ENCODE measurements at places on chromosomes 4 and X.

DNA sequence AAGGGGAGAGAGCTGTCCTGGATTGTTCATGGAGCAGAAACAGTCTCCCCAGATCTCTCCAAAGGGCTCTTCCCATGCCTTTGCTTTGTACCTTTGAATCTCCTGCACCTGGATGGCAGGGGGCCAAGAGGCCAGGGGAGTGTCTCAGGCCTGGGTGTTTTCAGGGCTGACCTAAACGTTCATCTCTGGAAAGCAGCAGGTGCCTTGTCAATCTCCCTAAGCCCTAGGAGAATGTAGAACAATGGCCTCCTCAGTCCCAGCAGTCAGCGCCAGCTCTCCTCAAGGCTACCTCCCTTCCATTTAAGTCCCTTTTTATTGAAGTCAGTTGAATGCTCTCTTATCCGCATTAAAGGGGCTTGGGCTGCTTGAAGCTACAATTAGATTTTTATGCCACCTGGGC lies 31.2 kb upstream of the NSUN7 start:
- no peak for DNase-seq

- no peak for DNase-seq
Observed at GRCh38 chr4:99402765-99403164, 32.4 kb downstream of the ADH7 start.

DNA sequence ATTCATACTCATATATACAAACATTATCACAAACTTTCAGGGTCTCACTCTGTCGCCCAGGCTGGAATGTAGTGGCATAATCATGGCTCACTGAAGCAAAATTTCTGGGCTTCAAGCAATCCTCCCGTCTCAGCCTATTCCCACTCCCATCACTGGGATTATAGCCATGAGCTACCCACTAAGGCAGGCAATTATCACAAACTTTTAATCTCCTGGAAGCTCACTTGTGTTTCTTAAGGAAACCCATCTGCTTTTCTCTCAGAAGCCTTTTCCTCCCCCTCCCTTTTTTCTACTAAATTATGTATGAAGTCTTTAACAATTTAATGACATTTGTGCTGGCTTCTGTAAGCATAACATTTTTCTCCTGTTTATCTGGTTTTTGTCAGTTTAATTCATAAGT lies 170.5 kb downstream of the AREG start:
- no peak for DNase-seq

DNA sequence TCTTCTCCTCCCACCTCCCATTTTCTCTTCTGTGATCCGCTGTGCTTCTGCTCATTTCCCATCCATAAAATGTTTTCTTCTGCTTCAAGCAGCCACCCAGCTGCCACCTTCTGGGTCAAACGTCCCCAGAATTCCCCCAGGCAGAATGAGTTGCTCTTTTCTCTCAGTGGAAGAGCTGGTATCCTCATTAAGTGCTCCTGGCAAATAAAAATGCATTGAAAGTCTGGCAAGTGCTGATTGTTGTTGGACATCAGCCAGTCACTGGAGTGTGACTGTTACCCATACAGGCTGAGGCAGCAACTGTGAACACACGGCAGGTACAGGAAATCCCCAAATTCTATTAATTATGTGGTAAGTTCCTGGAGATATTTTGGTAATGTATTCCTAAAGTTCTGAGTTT lies 52.6 kb downstream of the LIMCH1 start:
- no peak for DNase-seq

- DNase-seq = no peak
Observed at GRCh38 chr4:85823295-85823694, 348.3 kb downstream of the ARHGAP24 start.

DNA sequence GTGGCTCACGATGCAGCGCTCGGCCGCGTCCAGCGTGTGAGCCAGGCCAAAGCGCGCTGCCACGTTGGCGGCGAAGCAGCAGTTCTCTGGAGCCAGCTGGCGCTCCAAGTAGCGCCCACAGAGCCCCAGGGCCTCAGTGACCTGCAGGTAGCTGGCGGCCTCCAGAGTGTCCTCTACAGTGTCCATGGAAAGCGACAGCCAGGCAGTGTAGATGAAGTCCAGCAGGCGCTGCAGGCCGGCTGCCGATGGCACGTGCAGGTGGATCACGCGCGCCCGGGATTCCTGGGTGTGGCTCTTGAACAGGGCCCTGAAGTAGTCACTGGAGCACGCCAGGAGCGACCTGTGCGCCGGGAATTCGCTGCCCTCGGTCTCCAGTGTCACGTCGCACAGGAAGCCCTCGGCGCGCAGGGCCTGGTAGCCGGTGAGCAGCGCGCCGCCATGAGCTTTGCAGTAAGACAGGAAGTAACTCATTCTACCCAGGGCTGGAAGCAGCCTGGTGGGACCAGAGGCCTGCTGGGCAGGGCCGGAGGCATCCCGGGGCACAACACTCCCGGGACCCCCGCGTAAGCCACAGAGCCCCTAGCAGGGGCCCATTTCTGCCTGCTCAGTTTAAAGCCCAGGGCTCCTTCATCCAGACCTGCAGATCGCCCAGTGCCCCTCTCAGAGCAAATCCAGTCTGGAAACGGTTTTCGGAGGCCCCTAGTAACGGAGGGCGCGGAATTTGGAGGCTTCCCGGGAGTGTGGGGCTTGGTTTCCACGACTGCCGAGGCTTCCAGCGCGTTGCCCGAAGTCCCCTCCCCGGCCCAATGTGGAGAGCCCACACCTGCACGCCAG lies 595 bp downstream of the KLHL34 start:
- no peak for DNase-seq

DNA sequence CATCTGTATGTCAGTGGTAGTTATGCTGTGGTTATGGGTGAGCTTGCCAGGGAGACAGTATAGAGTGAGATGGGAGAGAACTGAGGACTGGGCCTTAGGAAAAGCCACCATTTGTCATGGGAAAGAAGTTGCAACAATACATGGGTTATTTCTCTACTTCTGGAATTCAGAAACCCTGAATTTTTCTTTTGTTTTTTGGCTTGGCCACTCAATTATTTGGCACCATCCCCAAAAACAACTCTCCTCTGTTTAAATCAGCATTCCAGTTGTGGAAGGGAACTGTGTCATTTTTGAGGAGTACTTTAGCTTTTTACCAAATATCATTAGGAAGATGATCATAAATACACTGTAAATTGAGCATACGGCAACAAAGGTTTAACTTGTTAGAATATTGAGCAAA lies 41.1 kb upstream of the ACSL4 start:
- no peak for DNase-seq

- no peak for DNase-seq
Observed at GRCh38 chr4:183875251-183875825, 29.8 kb upstream of the STOX2 start.

DNA sequence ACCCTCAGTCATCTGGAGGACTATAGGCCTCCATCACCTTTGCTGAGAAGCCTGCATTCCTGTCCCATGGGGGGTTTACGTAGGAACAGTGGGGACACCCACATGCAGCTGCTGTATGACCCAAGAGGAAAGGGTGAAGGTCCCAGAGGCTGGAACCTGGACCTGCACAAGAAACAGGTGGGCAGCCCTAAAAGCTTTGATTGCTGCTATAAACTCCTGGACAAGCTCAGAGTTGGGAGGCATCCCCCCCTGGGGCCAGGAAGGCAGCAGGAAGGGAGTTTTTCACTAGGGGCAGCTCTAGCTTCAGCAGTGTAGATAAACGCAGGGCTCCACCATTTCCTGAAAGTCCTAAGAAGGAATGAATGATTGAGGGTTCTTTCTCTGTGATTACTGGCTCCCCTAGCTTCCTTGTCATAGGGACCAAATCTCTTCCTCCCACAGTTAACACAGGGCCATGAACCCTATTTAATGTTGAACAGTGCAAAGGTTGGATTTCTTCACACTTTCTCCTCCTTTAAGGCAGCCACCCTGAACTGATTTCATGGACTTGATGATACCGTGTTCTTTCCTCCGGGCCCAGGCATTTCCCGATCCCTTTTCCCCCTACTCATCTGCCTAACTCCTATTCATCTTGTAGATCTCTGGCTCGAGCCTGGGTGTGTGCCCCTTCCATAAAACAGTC lies 84.2 kb downstream of the CHRNA9 start:
- DNase-seq = no peak

GRCh38 chrX:40383969-40384368 lies 196.8 kb upstream of the ATP6AP2 start:
- DNase-seq = no peak

DNA sequence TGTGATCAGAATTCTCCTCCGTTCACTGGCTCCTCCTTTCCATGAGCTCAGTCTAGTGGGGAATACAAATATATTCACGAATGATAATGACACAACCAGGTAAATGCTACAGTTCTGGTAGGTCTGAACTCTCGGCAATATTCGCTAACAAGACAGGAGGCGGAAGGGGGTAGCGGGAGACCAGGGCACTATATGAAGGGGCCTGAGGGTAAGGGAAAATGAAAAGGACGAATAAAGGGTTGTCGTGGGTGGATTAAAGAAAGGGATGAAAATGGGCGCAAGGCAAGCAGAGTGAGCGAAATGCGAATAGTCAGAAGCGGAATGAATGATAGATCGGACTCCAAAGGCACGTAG lies 743 bp downstream of the NKAP start:
- DNase-seq = no peak

GRCh38 chr4:107552306-107552705 lies 167.7 kb downstream of the PAPSS1 start:
- no peak for DNase-seq

- no peak for DNase-seq
Observed at GRCh38 chr4:185113340-185113739, 29.7 kb upstream of the SLC25A4 start.

DNA sequence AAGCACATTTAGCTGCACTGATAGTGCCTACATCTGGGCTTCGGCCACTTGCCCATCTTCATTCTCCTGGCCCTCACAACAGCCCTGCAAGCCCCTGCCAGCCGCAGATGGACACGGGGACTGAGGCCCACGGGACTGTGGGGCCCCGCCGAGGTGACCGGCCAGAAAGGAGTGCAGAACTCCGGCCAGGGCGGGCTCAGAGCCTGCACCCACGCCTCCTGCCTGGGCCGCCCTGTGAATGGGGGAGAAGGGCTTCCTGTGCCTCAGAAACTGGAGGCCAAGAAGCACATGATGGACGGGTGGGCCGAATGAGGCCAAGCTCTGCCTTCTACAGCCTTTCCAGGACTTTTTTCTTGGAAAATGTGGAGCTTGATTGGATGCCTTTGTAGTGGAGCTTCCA lies 35.7 kb upstream of the HGFAC start:
- no peak for DNase-seq

- no peak for DNase-seq
Observed at GRCh38 chr4:173461170-173461569, 62.3 kb upstream of the SCRG1 start.

GRCh38 chrX:68758671-68759070 lies 70.2 kb upstream of the EFNB1 start:
- DNase-seq = no peak

GRCh38 chr4:6268650-6269615 lies 717 bp upstream of the WFS1 start:
- DNase-seq = no peak

Data from nucleus accumbens (tissue), 56 donors.